Stimulated activated CD4-positive, alpha-beta T cell treated with anti-CD3 and anti-CD28 coated beads, TNF-alpha, amount 100 ng/mL, for 4 hours (primary cell): ENCODE measurements at places on chromosomes 1 and 21.

DNA sequence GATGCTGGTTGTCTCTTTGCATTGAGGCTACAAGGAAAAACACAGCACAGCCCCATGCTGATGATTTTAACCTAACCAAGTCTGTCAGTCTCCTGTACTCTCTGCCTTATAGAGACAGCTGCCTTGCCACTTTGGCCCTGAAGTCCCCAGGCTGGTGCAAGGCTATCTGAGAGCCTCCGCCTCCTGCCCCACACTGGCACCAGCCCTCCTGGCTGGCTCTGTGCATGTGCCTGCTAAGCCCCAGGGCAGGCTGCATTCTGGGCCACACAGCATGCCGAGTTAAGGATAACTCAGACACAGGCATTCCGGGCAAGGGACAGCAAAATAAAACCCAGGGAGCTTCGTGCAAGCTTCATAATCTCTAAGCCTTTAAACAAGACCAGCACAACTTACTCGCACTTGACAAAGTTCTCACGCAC, 910 bp downstream of the RUNX1 start:
- DNase-seq: no peak

- DNase-seq: no peak
Measured at GRCh38 chr21:33069994-33070743, at the start of gene OLIG1. TSS of gene OLIG1 (plus strand) at chr21:33070141. CDS start at chr21:33070247, 106 bp downstream.

DNA sequence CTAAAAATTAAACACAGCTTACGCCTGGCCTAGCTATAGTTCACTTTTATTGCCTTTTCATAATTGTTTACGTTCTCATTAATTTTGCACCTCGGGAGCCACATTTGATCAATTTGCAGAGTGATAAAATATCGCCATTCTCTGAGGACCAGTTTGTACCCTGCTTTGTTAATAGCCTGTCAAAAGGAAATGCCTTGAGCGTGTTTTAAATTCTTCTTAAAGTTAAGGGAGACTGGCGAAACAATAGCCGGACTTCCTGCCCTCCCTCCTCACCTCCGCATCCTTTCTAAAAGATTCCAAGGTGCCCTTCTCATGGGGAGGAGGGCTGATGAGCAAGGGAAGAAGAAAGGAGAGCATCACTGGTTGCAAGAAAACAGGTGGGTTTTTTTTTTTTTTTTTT, 271.6 kb downstream of the KCNJ6 start:
- DNase-seq: no peak

GRCh38 chr1:217881131-217881543, 250.0 kb downstream of the SPATA17 start:
- no peak for DNase-seq

- DNase-seq: no peak
Measured at GRCh38 chr1:1306661-1307260, 969 bp downstream of the ACAP3 start.

GRCh38 chr1:10324627-10325026, 74.2 kb upstream of the PGD start:
- no peak for DNase-seq

GRCh38 chr1:200258447-200259375, 151.1 kb downstream of the ZNF281 start:
- DNase-seq: no peak
